ENCODE measurements at places on chromosomes 5 and 9.
A peak's percentile ranks its signal among the peaks of the same experiment; 100 is the strongest.

DNA sequence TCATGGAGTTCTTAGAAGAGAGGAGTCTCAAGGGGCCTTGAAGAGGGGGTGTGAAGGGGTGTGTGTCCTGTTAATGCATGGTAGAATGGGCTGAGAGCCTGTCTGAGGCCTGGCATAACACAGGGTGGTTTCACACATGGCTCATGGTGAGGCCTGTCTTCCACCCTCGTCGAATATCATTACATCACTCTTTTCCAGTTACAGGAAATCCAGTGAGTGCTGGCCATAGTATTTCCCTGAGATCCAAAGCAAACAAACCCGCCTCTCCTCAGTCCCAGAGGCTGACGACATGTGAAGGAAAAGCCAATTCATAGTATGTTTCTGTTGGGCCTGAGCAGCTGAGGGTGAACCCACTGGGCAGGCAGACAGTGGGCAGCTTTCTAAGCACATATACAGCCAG is 159.4 kb upstream of the NR3C1 start:
- DNase-seq = peak; percentile 74

DNA sequence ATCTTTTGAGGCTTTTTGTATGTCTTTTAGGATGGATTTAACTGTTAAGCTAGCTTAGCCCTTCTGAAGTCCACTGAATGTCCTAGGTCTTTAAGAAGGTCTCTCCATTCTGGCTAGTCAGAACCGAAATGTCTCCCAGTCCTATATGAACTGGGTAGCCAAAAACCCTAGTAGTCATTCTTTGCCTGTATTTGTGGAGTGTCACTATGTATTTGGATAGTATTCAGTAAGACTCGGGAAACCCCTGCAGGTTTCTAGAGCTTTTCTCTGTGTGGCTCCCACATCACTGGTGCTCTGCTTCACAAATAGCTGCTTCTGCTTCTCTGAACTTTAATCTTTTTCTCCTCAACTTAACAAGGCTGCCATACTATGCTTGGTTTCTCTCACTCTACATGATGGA is 68.0 kb downstream of the RIC1 start:
- DNase-seq = no peak

GRCh38 chr5:89087551-89088318 is 204.8 kb upstream of the MEF2C start:
- no peak for DNase-seq

- no peak for DNase-seq
Measured at GRCh38 chr5:35938568-35939227, at the start of gene CAPSL. CAPSL (minus strand) TSS chr5:35938622; CDS start chr5:35921120, 17,502 bp downstream.

DNA sequence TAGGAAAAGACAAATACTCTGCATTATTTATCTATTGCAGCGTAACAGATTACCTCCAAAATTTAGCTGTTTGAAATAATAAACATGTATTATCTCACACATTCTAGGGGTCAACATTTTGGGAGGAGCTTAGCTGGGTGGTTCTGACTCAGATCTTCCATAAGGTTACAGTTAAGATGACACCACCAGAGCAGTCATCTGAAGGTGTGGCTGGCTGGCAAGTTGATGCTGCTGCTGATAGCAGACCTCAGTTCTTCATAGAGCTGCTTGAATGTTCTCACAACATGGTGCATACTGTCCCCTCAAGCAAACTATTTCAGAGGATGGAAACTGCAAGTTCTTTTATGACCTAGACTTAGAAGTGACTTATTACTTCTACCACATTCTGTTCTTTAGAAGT is 146.3 kb upstream of the FSTL4 start:
- DNase-seq = no peak

DNA sequence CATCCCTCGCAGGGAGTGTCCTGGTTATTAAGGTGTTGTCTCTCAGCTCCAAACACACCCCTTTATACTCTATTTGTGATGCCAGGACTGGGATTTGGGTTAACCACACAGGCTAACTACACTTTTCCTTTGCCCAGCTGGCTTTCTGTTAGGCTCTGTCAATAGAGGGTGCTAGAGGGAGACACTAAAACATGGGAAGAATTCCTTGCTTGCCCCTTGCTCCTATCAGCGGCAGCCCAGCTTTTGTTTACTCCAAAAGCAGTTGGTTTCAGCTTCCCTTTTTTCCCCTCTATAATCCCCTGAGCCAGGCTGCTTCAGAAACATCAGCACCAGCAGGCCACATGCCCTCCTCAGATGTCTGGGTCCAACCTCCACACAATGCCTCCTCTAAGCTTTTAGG is 297.1 kb downstream of the KCTD16 start:
- peak; percentile 6 for DNase-seq

- no peak for DNase-seq
Measured at GRCh38 chr9:6229186-6229585, 13.6 kb downstream of the IL33 start.

DNA sequence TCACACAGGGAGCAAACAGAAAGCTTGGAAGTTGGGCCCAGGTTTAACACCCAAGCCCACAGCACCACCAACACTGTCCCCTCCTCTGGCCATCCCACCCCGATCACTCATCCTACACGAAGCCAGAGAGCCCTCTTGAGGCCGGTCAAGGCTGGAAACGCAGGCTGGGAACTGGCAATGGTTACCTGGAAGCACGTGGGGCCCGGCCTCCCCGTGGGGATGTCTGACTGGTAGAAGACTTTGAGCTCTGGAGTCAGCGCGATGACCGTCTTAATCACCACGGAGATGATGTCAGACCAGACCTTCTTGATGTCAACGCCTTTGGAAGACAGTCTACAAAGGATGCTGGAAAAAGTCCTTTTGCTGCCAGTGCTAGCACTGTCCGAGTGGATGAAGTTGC is 104.1 kb downstream of the TTLL11 start:
- peak; percentile 60 for DNase-seq

DNA sequence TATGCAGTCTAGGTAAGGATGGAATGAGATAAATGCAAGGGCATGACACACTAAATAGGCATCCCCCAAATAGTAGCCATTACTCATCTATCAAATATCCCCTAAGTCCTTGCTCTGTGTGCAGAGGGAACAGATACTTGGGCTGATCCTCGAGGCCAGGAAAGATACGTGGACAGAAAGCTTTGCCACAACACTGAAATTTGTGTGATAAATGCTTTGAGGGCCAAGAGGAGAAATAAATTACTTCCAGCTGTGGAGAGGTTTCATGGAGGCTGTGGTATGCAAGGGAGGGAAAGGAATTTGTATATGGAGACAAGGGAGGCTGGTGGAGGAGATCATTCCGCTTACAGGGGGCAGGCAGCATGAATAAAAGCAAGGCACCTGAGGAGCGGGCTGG is 18.5 kb downstream of the ATOX1 start:
- DNase-seq = peak; percentile 83

DNA sequence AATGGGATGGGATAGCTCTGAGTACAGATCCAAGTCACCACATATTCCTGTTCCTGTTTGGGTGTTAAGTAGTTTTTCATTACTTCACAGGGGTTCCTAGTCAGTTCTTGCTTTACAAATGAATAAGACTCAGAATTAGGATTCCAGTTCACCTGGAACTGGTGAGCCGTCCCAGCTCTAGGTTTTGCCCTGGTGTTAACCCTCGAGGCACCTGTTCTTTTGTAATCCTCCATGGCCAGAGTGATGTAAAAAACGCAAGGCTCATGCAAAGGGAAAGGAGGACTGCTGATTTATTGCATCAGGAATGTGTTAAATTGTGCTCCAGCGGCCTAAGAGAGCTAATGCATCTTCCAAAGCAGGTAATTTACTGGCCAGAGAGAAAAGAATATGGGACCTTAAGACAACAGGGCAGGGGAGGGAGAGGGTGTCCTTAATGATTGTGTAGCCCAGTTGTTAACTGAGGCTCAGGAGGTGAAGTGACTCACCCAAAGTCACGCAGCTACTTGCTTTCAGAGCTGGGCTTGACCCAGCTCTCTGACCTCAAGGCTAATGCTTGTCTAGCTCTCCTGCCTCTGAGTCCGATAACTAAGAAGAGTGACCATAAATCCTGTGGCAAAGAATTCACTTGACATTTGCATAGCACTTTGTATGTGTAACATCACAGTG is 70.5 kb downstream of the DMRT2 start:
- no peak for DNase-seq

- no peak for DNase-seq
Measured at GRCh38 chr5:37932450-37932849, 92.6 kb upstream of the GDNF start.

DNA sequence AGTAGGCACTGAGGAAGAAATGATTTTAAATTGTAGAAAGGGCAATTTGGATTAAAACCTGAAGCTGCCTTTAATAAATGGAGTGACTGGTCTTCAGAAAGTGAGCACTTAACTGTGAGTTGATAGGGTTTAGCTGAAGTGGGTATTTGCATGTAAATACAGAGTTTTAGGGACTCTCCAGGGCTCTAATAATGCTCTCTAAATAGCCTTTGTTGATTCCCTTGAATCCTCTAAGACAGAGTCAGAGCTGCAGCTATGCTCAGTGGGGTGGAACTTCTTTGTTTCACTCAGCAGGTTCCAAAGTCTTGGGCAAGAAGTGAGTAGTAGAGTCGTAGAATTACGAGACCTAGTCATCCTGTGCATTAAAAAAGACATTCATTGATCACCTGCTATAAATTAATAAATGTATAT is 21.4 kb downstream of the GLRA1 start:
- DNase-seq = no peak

DNA sequence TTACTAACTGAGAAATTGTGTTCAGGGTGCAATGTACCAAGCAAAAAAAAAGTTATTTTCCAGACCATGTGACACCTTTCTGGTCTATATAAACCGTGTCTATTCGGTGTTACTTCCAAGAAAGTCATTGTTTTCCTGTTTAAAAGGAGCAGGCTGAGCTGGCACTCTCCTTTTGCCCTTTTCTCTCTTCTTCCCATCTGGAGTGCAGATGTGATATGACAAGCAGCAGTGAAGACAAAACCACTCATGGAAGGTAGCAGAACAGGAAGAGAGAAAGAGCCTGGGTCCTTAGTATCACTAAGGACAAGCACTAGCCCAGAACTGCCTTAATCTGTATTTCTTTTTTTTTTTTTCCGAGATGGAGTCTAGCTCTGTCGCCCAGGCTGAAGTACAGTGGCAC is 25.6 kb downstream of the LYRM7 start:
- no peak for DNase-seq

DNA sequence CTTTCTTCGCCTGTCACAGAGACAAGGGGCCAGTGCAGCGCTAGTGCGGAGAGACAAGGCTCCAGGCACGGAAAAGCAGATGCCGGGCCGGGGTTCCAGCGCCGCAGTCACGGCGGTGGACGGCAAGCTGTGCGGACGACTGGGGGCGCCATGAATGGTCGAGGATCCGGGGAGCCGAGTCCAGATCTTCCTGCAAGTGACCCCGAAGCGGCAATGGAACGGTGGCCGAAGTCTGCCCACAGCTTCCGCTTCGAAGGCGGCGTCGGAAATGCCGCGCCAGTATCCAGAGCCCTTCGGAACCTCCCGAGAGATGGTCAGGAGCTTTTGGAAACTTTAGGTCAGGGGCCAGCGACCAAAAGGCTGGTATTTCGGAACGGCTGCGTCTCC is 601 bp upstream of the FAF2 start:
- no peak for DNase-seq

DNA sequence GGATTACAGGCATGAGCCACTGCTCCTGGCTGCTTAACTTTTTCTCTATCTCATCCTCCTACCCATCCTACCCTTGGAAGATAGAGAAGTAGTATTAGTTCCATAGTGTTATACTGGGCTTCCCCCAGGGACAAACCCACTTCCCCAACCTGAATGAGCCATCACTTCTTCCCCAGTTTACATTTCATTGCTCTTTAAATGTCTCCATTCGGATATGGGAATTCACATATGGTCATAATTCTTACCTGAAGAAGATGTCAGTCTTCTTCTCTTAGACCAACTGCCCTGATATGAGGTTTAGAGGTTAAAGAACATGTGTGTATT is 1.9 kb downstream of the CD274 start:
- DNase-seq = no peak

DNA sequence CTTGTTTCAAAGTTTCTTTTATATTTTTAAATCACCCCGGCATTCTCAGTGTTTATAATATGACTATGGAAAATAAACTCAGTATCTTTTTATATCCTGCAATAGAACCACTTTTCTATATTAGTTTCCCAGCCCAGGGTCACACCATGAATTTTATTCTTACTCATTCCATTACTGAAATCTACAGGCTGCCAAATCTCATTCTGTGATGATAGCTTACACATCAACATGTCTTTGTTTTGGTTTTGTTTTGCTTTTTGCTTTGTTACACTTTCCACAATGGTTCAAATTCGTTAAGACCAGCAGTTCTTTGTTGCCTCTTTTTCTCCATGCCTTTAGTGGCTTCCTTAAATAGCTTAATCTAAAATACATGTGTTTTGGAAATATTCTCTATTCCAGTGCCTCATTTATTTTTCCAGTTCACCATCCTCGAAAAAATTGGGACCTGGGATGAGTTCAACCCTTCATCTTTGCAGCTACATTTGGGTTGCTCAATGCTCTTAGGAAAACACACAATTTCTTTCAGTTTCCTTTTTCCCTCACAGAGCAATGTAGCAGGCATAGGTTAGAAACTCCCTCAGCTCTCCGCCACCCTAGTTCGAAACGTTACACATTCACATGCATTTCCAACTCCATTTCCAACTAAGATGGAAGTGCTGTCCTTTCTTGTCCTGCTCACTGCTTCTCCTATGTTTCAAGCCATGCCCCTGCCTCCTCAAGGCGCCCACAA is 1146.3 kb downstream of the MAT2B start:
- DNase-seq = peak; percentile 3

DNA sequence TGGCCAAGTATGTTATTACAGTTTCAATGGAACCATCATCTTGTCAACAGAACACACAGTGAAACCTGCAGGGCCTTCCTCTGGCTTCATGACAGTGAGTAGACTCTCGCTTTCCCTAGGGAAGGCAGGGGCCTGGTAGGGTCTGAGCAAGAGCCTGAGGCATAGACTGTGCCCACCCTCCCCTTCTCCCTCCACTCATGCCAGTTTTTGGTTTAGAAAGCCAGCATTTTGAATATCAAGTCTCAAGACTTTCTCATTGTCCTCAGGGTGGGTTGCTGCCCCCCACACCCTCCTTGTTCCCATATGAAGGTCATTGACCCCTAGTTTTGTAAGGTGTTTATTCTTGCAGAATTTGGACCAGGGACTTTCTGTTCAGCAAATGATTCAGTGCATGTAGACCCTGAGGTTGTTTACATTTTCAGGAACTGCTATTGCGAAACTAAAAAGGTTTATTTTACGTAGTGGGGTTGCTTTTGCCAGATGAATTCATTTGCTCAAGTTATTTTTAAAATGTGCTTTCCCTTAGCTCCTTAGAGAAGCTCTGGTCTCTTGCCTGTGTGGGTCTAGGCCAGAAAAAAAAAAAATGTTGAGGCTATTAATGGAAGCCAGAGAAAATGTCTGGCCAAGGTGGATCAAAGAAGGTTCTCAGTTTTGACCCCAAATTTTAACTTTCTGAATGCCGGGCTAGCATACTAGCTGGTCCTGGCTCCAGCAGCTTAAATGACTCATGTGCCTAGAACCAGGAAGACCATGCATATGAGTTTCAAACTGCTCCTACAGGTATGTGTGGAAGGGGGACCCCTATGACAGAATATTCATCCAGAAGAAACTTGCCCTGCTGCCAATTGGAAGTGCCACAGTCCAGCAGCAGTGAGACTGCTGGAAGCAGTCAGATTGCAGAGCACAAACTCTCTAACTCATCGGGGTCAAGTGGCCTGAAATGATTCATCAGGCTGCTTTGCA is 10.1 kb upstream of the MOB3B start:
- DNase-seq = peak; percentile 14
